ENCODE measurements at places on chromosomes 7 and 10.

DNA sequence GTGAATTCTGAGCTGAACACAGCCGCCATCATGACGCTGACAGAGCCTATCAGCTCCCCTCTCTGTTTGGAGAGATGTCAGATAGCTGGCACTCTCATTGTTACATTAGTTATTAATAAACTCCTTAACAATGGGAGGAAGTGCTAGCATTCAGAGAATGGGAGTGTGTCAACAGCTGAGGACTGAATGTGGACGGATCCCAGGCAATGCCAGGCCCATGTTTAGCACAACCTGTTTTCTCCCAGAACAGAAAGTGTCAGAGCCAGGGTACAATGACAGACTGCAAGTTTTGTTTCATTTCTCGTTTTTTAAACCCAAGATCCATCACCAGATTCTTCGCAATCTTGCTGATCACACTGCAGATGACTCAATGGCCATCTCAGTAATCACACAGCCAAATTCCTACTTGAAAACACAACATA is 99.6 kb downstream of the PRPF18 start:
- peak; percentile 89 for DNase-seq

- DNase-seq: no peak
Measured at GRCh38 chr7:148261996-148262688, 328.4 kb upstream of the C7orf33 start.

GRCh38 chr7:50970092-50970491 is 187.4 kb upstream of the GRB10 start:
- no peak for DNase-seq

DNA sequence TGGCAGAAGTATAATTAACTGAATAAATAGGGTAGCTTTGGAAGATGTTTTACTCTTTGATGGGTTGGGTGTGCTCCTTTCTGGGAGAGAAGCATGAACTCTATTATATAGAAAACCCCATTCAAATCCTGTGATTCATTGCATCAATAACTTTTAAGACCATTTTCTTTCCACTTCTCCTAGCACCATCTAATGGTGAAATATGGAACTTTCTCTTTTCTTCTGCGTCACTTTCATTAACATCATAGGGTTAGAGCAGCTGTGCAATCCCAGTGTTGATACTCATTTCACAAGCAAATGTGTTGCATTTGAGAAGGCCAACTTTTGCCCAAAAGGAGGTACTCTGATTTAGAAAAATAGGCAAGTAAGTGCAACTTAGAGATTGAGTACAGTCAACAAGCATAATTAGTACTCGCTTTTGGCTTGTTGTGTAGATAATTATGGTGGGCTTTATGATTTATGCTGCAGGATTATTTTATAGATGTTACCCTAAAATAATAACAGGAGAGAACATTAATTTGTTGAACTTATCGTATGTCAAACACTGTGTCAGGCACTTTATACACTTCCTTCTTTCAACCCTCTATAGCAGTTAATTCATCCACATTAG is 92.9 kb downstream of the CPED1 start:
- peak; percentile 64 for DNase-seq

- no peak for DNase-seq
Measured at GRCh38 chr10:4751211-4751610, 74.8 kb upstream of the AKR1E2 start.

DNA sequence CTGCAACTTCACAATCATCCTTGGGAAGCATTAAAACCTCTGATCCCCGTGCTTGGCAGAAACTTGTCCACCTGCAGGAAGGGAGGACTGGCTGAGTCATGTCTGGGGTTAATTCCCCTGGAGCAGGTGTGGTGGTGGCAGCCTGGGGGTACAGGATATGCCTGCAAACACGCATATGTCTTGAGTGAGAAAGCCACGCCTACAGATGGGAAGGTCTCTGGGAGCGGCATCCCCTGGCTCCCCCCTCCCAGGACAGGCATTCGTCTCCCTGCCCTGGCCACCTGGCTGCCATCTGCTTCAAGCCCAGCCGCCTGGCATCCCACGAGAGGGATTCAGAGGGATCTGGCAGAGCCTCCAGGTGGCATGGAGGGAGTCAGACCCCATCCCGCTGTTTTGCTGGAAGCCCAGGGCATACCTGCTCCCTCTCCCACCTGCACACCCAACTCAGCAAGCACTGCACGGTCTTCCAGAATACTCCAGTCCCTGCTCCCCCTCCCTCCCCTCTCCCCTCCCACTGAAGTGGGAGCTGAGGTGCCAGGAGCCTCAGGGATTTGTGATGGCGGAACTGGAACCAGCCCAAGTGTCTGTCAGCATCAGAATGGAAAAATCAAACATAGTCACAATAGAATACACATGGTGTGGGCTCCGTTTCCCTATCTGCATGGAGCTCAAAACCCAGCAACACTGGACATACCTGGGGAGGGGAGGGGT is 61.0 kb downstream of the CAMK2B start:
- no peak for DNase-seq

GRCh38 chr7:29620556-29620930 is 56.9 kb downstream of the PRR15 start:
- no peak for DNase-seq

GRCh38 chr7:85074016-85074415 is 112.8 kb downstream of the SEMA3D start:
- DNase-seq: no peak

- DNase-seq: no peak
Measured at GRCh38 chr7:77786741-77787140, 11.5 kb downstream of the TMEM60 start.

GRCh38 chr7:417973-418601 is 101.6 kb downstream of the PDGFA start:
- no peak for DNase-seq

- no peak for DNase-seq
Measured at GRCh38 chr7:79714081-79714480, 260.6 kb upstream of the MAGI2 start.

GRCh38 chr7:14521183-14521582 is 381.4 kb downstream of the DGKB start:
- no peak for DNase-seq

- no peak for DNase-seq
Measured at GRCh38 chr7:45359776-45360175, 202.2 kb downstream of the RAMP3 start.

DNA sequence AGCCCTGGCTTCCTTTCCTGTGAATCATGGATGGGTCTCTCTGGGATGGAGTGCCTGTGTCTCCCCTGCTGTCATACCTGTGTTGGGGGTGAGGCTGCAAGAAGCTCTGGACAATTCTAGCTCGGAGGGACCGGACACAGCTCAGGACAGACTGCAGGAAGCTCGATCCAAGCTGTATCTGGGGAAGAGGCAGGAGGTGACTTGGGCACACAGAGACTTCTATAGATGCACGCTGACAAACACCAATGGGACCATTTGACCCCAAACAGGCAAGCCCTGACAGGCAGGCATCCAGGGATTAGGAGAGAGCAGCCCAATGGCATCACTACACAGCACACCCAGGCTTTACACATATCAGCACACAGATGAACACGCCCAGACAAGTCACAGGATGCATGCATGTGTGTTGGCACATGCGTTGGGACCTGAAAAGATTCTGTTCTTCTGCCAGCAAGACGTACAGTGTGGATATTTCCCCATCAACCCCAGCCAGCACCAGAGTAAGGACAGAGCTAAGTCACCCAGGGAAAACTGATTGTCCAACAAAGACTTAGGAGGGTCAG is 4.5 kb downstream of the LLCFC1 start:
- no peak for DNase-seq

DNA sequence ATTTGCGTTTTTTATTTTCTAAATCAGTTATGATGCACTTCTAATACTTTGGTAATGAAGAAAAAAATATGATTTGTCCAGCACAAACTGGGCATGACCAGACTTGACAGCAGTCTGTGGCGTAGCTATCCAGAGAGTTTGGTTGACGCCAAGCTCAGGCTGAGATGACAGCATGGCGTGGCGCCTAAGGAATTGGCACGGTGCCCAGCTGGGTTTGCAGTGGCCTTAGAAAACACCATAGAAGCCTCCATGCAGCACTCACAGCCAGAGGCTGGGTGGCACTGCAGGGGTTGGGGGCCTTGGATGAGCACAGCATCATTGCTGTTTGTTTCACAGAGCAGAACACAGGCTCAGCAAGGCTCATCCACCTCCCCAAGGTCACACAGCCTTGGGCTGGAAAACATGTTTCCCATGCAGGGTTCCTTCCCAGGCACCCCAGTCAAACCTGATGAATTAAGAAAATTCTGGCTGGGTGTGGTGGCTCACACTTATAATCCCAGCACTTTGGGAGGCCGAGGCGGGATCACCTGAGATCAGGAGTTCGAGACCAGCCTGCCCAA is 88.9 kb downstream of the GTF2IRD1 start:
- no peak for DNase-seq

DNA sequence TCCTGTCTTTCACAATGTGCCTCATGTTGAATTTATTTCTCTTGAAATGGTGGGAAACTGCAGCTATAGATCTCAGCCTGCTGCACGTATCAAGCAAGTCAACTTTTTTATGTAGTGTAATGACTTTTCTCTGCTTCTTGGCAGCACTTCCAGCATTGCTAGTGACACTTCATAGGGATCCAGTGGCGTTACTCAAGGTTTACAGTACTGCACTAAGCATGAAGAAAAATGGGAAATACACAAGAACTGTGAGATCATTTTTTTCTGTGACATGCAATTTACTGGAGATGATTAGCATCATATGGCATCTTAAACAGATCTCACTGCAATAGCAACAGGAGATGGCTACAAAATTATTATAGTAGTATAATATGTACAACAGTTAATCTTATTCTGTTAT is 90.9 kb downstream of the POLR1F start:
- DNase-seq: no peak

- DNase-seq: no peak
Measured at GRCh38 chr10:35546824-35547225, 58.3 kb upstream of the GJD4 start.

DNA sequence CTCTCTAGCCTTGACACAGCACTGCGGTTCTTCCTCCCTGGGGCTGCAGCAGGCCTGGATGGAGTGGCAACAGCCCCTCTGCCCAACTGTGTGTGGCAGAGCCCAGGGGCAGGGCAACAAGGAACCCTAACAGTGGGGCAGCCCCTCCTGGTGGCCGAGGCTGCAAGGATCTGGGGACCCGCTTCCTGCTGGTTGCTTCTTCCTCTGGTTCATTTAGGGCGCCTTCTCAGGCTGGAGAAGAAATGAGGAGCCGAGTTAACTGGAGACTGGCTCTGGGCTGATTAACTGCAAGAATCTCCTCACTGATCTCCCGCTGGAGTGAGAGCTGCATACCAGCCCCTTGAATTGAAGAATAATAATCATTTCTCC is 80.1 kb upstream of the EMX2 start:
- DNase-seq: no peak

GRCh38 chr10:100000109-100000644 is 9.6 kb downstream of the DNMBP start:
- no peak for DNase-seq

- DNase-seq: no peak
Measured at GRCh38 chr10:125979976-125980375, 83.6 kb downstream of the FANK1 start.

Measured in MV-4-11 (cell line).